ENCODE measurements at places on chromosomes 1 and 21.
A peak's percentile ranks its signal among the peaks of the same experiment; 100 is the strongest.

DNA sequence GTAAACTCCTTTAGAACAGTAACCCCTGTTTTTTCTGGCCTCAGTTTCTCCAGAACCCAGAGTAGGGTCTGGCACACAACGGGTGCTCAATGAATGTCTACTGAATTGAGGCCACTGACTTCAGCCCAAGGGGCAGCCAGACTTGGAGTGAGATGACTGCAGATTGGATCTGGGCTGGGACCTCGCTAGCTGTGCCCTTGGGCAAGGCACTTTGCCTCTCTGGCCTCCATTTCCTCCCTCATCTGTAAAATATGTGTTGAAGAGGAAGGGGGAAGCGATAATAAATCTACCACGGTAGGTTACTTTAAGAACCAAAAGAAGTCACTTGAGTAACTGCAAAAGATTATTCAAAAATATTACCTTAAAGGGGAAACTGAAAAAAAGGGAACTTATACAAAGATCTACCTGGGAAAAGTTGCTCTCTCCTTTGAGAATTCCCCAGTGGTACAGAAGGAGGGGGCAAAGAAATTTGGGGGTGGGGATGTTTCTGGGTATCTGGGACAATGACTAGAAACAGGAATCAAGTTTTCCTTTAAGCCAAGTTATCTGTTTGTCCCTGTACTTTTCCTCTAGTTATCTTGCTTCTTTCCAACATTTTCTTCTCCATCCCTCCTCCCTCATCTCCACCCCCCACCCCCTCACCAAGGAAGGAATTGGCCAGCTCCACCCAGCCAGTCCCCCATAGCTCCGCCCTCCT is 394 bp upstream of the GRHL3 start:
- DNase-seq = no peak

- no peak for DNase-seq
Observed at GRCh38 chr1:31596737-31597097, 20.4 kb downstream of the TINAGL1 start.

- peak; percentile 31 for DNase-seq
Observed at GRCh38 chr1:77126307-77126706, 92.9 kb downstream of the PIGK start.

DNA sequence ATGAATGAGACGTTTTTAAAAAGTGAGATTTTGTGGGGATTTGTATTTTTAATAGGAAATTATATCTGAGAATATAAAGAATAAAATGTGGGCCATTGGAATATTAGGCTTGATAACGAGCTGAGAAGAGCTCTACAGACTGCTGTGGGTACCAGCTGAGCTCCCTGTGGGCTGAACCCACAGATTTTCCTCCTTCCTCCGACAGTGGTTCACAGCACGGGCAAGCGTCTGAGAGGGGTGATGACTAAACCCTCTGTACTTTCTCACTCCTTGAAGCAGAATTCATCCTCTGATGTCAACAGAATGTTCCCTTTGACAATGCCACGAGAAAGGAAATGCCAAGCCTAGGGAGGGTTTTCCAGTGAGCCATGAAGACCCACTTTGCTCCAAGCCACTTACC is 102.7 kb upstream of the AJAP1 start:
- DNase-seq = no peak

- no peak for DNase-seq
Observed at GRCh38 chr1:48470950-48471690, 884 bp downstream of the SPATA6 start.

DNA sequence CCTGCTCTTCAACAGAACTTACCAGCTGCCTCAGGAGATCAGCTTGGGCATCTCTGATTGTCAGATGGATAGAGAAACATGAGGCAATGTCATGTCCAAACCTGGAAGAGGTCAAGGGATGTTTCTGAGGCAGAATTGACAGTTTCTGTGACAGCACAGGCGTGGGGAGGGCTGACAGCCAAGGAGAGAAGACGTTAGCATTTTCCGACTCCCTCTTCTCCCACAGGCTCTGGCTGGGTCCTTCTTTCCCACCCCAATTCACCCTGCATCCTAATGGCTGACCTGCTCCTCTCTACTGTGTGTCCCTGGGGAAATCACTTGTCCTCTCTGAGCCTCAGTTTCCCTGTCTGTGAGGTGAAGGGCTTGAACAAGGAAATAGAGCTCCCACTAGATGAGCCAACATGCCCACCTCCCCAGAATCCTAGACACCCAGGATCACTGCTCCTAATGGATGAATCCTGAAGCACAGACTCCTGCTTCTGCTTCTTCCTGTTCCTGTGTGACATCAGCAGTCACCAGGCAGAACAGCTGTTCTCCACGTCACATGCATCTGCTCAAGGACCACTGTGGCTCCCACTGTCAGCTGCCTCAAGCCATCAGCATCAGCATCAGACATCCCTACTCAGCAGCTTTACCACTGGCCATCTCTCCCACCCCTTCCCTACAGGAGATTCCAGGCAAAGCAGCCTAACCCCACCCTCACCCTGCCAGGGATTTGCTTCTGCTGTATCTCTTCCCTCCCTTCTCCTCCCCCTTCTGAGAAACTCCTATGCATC is 408.0 kb downstream of the MATN1 start:
- DNase-seq = no peak

GRCh38 chr1:173445164-173445563 is 32.0 kb upstream of the PRDX6 start:
- no peak for DNase-seq

DNA sequence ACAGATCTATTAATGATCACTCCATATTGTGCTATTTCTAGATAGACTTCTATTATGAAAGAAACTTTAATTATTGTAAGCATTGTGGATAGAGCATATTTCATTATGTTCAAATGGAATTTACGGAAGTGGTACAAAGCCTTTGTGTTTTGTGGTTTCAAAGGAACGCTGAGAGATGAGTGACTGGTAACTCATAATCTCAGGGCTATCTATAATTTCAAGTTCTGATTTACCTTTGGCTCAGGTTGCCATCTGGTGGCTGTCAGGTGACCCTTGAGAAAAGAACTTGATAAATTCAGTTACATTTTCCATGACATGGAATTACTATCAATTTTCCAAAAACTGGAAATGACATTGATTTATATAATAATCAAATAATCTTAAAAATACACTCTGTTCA is 12.2 kb downstream of the NTNG1 start:
- DNase-seq = no peak

DNA sequence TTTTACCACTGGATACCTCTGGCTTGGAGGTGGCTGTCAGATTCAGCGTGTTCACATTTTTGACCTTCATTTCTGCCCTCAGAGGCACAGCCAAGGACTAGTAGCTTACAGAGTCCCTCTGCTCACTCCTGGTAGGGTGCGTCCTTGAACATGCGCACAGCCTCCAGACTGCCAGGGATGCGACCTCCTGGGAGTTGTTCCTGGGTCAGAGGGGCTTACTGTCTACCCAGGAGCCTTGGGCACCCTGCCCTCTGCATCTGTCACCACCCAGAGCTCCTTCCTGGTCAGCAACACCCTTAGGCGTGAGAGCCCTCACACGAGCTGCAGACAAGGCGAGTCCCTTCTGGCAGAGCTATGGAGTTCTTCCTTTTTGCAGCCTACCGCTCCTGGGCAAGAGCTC is 1.7 kb downstream of the SLX9 start:
- DNase-seq = no peak

DNA sequence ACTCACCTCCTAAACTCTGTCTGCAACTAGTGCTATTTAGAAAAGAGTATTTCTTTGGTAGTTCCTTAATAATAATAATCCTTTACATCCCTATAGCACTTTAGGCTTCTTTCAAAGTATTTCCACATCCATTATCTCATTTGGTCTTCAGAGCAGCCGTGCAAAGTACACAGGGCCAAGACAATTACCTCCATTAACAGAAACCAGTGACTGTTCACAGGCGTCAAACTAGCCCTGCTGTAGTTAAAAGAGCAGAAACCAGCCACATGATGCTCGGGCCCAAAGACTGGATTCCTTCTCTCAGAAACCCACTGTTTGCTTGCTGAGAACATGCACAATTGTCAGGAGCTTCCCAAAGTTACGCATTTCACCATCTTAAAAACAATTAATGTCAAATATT is 396.0 kb upstream of the DAB1 start:
- no peak for DNase-seq

GRCh38 chr1:98164509-98164908 is 243.7 kb upstream of the DPYD start:
- no peak for DNase-seq

DNA sequence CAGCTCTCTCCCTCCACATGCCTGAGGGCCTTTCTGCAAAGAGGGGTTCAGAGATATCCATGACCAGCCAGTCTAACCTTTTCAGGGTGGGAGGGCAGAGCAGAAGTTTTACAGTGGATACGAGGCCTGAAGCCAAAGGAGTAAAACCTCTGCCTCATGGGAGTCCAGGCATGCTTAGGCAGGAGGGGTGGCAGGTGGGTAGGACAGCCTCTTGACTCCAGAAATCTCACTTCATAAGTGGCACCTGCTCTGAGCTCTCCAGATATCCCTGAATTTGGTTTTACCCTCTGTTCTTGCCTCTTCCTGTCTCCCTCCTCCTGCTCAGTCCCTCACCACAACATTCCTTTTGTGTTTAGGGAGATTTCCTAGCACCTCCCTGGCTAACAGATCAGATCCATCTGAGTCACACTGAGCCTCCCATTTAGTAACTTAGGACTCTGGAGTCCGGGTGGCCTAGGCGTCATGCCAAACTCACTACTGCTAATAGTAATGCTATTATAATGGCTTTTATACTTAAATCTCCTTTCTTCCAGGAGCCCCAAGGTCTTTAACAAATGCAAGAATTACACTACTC is 201.0 kb downstream of the HS2ST1 start:
- DNase-seq = peak; percentile 82

GRCh38 chr21:42983103-42983502 is 8.7 kb downstream of the PKNOX1 start:
- no peak for DNase-seq

GRCh38 chr1:64975740-64976139 is 9.4 kb upstream of the JAK1 start:
- no peak for DNase-seq

DNA sequence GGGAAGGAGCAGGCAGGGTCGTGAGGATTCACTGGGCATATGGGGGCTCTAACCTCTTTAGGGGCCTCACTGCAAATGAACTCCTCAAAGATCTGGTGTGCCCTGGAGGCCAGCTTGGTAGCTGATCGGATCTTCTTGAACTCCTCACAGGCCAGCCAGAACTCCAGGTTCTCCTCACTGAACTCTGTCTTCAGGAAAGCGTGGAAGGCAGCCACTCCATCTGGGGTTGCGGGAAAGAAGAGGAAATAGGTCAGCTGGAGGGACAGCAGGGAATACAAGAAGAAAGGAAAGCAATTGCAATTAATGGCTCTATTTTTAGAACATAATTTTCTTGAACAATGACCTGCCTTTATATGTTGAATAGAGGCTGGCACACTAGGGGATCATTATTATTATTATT is 2.3 kb downstream of the RGS16 start:
- DNase-seq = no peak

GRCh38 chr1:108828074-108828961 is 28.6 kb downstream of the AKNAD1 start:
- DNase-seq = peak; percentile 50

DNA sequence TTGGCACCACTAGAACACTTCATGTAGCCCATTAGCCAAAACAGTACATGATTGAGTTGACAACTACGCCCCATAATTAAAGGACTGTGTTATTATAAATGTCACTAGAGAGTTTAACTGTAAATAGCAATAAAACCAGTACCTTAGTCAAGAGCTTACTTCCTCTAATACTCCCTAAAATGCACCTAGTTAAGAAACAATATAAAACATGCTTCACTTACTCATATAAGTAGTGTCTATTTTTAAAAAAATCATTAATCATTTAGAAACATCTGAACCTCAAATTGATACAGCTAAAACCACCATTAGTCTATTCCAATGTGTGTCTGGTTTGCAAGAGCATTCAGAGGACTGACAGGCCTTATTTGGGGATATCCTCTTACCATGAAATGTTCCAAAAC is 25.3 kb downstream of the PTP4A2 start:
- no peak for DNase-seq

GRCh38 chr1:43312212-43312623 is 11.4 kb downstream of the TIE1 start:
- DNase-seq = no peak

- DNase-seq = no peak
Observed at GRCh38 chr1:19257178-19257914, 5.7 kb downstream of the MRTO4 start.

DNA sequence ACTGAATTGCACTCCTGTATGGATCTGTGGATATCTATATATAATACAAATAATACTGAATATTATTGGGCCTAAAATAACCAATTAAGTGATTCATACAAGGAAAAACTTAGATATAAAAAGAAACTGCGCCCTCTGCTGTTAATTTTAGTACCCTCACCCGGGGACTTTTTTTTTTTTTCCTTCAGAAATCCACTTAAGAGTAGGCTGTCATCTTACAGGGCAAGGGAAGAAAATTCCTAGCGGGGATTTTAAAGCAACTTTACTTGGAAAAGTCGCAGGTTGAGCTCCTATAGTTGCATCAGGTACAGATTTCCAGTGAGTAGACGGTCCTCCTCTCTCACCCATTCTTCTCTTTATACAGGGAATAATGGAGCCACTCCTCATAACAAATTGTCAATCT is 1.3 kb downstream of the NTNG1 start:
- DNase-seq = peak; percentile 29

DNA sequence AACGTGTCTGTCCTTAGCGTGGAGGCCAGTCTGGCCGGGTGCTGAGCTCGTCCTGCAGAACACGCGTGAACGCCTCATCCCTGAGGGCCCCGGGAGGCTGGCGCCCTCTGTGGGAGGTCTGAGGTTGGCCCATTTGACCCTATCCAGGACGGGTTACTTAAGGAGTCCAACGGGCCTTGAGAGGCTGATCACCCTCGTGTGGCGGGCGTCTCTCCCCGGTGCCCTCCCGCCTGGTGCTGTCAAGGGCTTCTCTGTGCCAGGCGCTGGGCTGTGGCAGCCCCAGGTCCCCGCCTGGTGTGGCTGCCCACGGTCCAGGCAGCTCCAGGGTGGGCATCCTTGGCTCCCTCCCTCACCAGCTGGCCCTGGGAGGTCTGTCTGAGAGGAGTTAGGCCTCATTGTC is 9.7 kb downstream of the SKI start:
- no peak for DNase-seq

DNA sequence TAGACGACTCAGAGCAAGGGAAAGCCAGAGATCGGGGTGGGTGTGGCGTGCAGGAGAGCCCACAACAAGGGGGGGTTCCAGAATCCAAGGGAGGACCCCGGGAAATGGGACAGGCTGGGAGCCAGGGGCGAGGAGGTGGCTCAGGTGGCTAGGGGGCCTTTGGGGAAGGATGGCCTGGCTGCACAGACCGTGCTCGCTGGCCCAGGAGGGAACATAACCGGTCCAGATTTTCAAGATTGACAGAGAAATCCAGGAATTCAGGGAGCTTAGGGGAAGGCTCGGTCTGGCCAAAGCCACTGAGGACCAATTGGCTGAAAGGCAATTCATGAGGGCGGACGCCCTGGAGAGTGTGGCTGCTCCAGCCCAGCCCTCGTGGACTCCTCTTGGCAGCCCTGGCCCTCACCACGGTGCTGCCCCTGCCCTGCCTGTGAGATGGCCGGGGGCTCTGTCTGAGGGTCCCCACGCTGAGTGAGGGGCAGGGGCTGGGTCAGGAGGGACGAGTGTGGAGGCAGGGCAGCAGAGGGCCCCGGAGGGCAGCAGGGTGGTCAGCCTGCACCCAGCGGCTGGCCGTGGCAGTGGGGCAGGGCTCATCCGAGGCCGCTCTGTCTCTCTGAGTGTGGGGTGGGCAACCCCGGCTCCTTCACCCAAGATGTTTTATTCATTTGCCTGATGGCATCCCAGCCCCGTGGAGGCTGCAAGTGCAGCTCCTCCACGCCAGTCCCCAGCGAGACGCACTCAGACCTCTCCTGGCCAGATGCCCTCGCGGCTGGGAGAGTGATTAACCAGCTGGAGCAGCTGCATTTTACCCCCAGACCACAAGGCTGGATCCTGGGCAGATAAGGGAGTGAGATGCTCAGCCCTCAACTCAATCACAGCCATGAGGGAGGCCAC is 5.6 kb upstream of the LRRC3 start:
- no peak for DNase-seq
